ENCODE measurements at places on chromosomes 2 and 18.

DNA sequence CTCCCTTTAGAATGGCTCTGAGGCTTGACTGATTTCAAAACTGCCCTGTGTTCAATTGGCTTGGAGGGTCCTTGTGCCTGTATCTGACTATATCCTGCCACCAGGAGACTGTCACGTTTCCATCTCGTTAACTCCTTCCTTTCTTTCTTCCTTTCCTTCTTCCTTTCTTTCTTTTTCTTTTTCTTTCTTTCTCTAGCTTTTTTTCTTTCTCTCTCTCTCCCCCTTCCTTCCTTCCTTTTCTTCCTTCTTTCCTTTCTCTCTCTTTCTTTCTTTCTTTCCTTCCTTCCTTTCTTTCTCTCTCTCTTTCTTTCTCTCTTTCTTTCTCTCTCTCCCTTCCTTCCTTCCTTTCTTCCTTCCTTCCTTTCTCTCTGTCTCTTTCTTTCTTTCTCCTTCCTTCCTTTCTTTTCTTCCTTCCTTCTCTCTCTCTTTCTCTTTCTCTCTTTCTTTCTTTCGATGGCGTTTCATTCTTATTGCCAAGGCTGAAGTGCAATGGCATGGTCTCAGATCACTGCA, 38.1 kb upstream of the EML6 start:
- no peak for DNase-seq

- peak; percentile 33 for DNase-seq
Measured at GRCh38 chr18:3481696-3482210, 31.8 kb downstream of the TGIF1 start.

DNA sequence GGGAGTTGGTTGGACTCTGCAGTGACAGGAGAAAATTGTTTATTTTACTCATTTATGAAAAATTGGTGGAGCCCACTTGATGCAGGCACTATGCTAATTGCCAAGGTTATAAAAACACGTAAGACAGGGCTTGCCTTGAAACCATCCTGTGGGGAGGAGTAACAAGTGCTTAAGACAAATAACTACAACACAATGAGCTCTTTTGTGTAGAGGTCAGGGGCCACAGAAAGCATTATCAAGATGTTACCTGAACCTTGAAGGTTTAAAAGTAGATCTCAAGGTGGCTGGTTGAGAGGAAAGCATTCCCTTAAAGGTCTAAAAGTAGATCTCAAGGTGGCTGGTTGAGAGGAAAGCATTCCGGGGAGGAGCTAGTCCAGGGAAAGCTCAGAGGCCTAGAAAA, 381.8 kb upstream of the POU3F3 start:
- no peak for DNase-seq

GRCh38 chr2:201999279-201999678, 34.4 kb upstream of the FZD7 start:
- DNase-seq = no peak

- no peak for DNase-seq
Measured at GRCh38 chr2:156864325-156864724, 393.2 kb upstream of the GALNT5 start.

GRCh38 chr2:52775674-52776073, 991.9 kb upstream of the CHAC2 start:
- no peak for DNase-seq

DNA sequence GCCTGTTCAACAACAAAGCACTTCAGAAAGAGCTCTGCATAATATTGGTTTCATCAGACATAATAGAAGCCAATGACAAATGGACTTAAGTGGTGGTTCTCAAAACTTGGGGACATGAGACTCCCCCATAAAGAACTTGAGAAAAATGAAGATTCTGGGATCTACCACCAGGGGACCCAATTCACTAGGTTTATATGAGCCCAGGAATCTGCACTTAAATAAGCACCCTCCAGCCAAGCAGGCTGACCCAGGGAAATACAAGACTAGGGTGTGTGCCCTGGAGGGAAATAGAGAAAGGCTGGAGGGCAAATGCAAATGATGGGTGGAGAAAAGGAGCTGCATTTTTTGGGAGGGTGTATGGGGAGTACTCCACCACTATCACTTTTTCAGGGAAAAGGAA, 52.5 kb downstream of the SATB2 start:
- no peak for DNase-seq

GRCh38 chr2:166337932-166338331, 37.8 kb downstream of the SCN9A start:
- DNase-seq = no peak

DNA sequence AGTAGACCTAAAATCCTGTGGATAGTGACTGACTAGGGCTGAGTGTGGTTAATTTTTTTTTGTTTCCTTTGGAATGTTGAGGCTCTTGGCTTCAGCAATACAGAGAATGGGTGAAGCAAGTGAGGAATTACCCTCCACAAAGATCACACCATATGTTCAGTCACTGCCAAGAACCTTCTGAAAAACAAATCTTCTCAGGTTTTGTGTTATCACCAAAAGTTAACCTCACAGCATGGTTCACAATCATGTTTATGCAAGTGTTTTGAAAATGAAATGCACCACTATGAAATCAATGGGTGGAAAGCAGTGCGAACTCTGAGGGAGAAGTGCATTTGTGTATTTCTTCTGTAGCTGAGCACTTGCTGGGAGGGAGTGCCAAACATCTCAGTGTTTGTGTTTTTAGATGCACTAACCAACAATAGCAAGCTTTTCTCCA, 44.4 kb downstream of the SPATS2L start:
- DNase-seq = no peak

- no peak for DNase-seq
Measured at GRCh38 chr18:22378672-22379282, 38.9 kb downstream of the CTAGE1 start.

GRCh38 chr2:32464431-32464830, 107.6 kb downstream of the BIRC6 start:
- DNase-seq = no peak

Data from activated T-cell treated with anti-CD3 and anti-CD28 coated beads, Interleukin-2, amount 50 U/mL, for 48 hours (primary cell).